ENCODE measurements at places on chromosomes 2 and 18.
A peak's percentile ranks its signal among the peaks of the same experiment; 100 is the strongest.

GRCh38 chr2:138421315-138421970, 80.1 kb upstream of the SPOPL start:
- no peak for DNase-seq

- DNase-seq = no peak
Measured at GRCh38 chr18:70448588-70448987, 159.7 kb downstream of the SOCS6 start.

DNA sequence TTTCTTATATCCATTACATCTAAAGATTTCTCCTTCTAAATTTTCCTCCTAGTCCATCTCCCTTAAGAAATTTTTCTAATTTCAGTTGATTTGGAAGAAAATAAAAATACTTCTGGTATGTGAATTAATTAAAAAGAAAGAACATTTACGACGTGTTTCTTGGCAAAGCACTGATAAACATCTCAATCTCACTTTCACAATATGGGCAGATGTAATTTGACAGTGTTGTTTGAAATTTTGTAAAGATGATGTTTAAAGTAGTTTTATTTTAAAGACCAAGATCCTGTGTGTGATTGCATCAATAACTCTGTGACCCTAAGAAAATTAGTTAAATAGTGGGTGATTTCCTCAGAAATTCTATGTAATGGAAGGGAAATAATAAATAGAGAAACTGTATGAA, 510.0 kb downstream of the PARD3B start:
- DNase-seq = no peak

DNA sequence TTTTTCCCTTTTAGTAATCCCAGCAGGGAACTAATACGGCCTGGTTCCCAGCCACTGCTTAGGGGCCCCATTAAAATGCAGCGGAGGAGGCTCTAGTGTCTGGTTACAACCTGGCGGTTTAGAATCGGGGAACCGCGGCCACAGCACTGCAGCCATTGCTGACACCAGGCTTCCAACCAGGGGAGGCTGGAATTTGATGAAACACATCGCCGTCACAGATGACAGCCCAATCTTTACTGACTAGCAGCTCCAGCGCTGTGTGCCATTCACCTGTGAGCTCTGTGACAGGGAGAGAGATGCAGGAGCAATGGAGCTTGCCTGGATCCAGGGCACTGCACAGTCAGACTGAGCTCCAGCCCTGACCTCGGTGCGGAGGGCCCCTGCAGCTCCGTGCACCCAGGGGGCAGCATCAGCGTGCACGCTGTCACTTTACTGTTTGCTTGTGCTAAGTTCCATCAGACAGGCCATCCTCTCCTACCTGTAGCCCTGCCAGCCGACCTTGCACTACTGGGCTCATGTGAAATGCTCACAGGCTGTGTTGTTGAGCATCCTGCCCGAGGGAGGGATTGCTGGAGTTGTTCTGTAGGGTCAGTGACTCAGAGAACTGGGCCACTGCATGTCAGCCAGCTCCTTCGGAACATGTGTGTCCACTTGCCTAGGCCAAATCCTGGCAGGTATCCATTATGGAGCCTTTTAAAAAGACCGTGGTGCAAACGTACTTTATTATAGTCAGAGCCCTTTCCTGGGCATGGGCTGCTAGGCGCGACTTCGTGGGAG, 203.5 kb downstream of the SEPTIN10 start:
- DNase-seq = no peak

DNA sequence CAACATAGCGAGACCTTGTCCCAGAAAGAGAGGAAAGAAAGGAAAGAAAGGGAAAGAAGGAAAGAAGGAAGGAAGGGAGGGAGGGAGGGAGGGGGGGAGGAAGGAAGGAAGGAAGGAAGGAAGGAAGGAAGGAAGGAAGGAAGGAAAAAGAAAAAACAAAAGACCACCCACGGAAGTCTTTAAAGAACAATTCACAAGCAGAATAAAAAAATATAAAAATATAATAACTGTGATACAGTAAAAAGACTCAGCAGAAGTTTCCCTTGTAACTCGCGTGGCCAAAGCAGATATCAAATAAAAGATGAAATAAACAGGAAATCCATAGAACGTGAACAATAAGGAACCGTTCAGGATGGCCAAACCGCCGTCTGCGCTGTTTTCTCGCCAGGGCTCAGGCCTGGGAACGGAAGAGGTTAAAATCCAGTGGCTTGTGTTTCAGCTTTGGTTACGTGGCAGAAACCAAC, 1.2 kb upstream of the SLC1A4 start:
- DNase-seq = no peak

DNA sequence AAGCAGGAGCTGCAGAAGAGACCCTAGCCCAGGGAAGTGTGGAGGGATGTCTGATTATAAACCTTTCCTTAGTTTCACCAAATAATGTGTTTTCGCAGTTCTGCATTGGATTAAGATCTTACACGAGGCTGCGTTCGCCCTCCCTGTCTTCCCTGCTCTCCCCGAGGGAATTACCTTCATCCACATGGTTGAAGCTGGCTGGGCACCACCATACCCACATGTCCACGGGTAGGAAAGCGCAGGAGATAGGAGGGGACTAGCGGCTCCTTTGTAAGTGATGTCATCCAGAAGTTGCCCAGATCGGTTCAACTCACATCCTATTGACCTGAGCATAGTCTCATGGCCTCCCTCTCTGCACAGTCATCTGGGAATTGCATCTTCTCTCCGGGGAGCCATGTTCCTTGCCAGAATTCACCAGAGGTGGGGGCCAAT, 1.1 kb downstream of the TTL start:
- peak; percentile 33 for DNase-seq

DNA sequence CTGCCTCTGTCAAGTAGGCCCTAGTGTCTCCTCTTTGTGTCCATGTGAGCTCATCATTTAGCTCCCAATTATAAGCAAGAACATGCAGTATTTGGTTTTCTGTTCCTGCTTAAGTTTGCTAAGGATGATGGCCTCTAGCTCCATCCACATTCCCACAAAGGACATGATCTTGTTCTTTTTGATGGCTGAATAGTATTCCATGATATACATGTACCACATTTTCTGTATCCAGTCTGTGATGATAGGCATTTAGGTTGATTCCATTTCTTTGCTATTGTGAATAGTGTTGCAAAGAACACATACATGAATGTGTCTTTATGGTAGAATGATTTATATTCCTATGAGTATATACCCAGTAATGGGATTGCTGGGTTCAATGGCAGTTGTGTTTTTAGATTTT, 263.2 kb downstream of the PARD3B start:
- DNase-seq = no peak

GRCh38 chr2:39437522-39438296, 624 bp upstream of the MAP4K3 start:
- peak; percentile 30 for DNase-seq

- DNase-seq = no peak
Measured at GRCh38 chr2:97741686-97742085, 28.3 kb downstream of the ZAP70 start.

GRCh38 chr2:86260978-86261377, 61.7 kb downstream of the MRPL35 start:
- DNase-seq = no peak

DNA sequence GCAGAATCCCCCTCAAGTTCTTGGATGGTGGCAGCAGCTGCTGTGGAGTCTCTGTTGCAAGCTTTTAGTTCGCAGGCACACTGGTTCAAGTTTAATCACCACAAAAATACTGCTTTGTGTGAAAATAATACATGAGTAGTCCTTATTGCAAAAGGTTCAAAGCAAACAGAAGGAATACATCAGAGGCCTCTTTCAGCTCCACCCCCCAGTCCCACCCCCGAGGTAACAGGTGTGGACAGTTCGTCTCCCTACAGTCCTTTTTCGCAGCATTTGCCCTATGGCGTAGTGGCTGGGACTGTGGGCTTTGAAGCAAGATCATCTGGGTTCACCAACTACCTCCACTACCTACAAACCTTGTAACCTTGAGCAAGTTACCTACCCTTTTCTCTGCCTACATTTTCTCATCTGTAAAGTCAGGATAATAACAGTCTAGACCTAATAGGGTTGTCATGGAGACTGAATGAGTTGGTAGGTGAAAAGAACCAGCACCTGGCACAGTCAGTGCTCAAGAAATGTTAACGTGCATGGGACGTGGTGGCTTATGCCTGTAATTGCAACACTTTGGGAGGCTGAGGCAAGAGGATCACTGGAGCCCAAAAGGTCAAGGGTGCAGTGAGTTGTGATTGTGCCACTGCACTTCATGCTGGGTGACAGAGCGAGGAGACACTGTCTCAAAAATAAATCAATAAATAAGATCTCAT, 61.7 kb downstream of the TCF7L1 start:
- DNase-seq = peak; percentile 14

- no peak for DNase-seq
Measured at GRCh38 chr2:226892729-226893128, 56.9 kb downstream of the RHBDD1 start.

GRCh38 chr18:77635451-77635850, 385.8 kb downstream of the GALR1 start:
- DNase-seq = peak; percentile 35

DNA sequence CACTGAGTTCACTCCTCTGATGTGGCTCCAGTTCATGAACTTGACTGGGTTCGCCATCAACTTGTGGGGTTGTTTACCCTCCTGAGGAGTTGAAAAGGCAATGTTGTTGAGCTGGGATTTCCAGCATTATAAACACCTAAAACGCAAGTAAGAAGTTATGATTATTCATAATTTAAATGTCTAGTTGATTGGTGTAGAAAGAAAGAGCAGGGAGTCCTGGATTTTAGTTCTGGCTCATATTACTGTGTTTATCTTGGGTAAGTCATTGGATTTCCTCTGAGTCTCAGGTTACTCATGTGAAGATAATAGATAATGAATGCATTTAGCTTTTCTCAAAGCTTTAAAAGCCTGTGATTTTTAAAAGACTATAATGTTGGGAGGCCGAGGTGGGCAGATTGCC, 438.0 kb upstream of the CDH20 start:
- DNase-seq = no peak

- DNase-seq = no peak
Measured at GRCh38 chr2:218536804-218537494, 31.2 kb downstream of the USP37 start.

DNA sequence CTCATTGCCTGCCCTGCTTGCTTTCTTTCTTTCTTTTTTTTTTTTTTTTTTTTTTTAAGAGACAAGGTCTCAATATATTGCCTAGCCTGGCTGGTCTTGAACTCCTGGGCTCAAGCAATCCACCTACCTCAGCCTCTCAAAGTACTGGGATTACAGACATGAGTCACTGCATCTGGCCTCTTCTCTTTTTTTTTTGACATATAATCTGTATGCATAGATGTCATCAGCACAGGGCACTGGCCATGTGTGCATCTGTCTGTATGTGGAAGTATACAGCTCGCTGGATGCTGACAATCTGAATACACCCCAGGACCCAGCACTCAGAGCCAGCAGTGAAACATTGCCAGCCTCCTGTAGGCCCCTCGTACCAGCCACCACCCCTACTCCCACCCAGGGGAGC, 49.5 kb downstream of the TFCP2L1 start:
- DNase-seq = no peak

DNA sequence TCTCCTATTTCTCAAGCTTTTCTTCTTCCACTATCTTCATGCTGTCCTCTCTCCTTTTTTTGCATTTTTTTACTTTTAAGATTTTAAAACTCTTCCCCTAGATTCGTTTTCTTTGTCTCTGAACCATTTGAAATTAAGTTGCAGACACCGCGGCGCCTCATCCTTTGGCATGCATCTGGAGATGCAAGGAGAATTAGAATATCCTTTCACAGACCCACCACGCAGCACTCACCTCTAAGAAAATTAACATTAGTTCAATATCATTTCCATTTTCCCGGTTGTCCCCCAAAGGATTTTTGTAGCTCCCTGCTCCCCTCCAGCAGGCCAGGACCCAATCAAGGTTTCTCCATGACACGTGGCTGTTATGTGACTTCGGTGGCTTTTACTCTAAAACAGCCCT, 88.8 kb downstream of the C1QL2 start:
- DNase-seq = no peak

GRCh38 chr2:40173276-40173675, 278.6 kb downstream of the SLC8A1 start:
- DNase-seq = no peak

GRCh38 chr18:74517236-74517630, 17.1 kb upstream of the CNDP1 start:
- DNase-seq = no peak

DNA sequence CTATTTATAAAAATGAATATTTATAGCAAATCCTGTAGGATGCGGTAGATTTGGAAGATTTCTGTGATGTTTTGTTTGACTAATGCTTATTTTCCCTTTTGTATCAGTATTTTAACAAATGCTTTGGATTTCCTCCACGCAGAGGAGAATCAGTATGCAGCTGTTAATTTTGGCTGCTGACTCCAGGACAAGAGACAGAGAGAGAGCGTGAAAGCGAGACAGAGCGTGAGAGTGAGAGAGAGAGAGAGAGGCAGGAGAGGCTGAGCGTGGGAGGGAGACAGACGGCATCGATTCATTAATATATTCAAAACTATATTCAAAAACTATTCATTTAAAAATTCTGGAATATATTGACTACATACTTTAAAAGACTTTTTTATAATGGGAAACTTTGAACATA, 62.5 kb downstream of the RRM2 start:
- DNase-seq = no peak

DNA sequence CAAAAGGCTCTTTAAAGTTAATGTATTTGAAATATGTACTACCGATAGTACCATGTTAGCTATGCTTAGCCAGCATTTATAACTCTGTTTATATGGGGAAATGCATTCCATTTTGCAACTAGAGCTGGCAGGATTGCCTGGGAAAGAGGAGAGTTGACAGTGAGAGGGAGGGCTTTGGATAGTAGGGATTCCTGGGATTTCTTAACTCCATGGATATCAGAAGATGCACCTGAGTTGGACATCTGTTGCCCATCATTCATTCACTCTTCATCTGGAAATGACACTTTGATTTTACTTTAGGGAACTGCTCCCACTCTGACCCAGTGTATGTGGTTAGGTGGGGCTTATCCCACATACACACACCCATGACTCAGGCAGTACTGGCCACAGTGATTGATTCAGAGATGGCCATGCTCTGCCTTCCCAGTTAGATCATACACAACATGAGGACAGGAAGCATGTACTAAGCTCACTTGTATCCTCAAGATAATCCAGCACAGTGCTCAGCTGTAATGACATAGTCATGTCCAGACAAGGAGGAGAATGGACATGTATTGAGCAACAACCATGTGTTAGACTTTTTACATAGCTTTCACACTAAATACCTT, 248.8 kb downstream of the MREG start:
- DNase-seq = no peak

- DNase-seq = no peak
Measured at GRCh38 chr2:133054297-133054696, 384.3 kb upstream of the LYPD1 start.

GRCh38 chr2:215105607-215106354, 32.6 kb downstream of the ABCA12 start:
- no peak for DNase-seq

DNA sequence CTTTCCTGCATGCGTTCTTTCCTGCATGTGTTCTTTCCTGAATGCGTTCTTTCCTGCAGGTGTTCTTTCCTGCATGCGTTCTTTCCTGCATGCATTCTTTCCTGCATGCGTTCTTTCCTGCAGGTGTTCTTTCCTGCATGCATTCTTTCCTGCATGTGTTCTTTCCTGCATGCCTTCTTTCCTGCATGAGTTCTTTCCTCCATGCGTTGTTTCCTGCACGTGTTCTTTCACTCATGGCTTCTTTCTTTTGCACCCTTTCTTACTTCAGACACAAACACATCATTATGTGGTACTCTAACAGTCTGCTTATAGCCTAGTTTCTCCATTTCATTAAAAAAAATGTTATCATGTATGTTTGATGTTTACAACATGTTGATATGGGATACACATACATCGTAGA, 261.6 kb upstream of the PXDN start:
- no peak for DNase-seq
